ENCODE measurements at places on chromosomes 5 and 9.

- no peak for DNase-seq
These were observed 19.1 kb downstream of the ACSL6 start for GRCh38 chr5:131992370-131992769.

- DNase-seq, result no peak
These were observed 17.7 kb upstream of the NSMF start for GRCh38 chr9:137476856-137477255.

GRCh38 chr9:112338561-112338960, 5.1 kb upstream of the PTBP3 start:
- DNase-seq, result no peak

GRCh38 chr5:144504929-144505577, 334.4 kb downstream of the KCTD16 start:
- peak; percentile 53 for DNase-seq

DNA sequence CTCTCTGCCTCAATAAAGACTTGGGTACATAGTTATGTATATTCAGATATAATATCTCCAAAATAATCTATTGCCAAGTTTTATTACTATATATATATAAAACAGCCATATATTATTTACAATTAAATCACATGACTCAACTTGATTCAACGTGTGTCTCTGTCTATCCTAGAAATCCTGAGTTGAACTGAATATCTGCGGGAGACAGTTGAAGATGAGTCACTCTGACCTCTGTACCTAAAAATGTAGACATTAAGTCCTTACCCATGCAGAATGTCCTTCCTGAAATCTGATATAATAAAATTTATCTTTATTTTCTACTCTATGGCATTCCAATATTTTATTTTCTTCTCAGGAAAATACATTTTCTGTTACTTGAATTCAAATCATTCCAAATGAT, 218.2 kb upstream of the PRDM9 start:
- DNase-seq, result no peak

DNA sequence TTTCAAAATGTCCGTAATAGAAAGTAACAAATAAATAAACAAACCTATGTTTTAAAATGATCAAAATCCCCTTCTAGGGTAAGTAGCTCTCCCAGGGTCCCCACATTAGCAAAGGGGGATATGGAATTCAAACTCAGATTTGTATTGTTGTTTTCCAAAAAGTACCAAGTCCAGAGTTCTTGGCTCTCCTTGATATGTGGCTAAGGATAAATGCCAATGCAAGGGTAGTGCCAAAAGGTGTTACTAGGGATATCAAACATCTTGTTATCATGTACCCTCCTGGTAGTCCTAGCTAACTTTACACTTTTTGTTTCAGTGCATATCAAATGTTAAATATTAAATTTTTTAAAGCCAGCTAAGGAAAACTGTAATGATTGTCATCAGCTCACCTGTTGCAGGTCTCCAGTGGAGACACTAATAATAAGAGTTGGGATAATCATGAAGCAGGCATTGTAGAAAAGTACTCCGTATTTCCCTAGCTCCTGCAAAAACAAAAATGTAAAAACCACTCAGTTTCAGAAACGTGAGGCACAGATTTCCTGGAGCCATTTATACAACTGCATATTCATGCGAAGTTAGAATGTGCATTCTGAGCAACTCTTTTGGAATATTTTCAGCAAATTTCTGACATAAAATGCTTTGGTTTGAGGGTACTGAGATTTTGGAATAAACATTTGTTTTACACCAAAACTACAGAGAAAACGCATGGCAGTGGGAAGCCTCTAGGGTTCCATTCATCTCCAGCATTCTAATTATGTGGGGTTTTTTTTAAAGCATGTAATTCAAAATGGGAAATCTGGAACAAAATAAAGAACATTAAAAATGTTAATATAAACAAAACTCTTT, 39.8 kb downstream of the SLC35D2 start:
- DNase-seq, result no peak

DNA sequence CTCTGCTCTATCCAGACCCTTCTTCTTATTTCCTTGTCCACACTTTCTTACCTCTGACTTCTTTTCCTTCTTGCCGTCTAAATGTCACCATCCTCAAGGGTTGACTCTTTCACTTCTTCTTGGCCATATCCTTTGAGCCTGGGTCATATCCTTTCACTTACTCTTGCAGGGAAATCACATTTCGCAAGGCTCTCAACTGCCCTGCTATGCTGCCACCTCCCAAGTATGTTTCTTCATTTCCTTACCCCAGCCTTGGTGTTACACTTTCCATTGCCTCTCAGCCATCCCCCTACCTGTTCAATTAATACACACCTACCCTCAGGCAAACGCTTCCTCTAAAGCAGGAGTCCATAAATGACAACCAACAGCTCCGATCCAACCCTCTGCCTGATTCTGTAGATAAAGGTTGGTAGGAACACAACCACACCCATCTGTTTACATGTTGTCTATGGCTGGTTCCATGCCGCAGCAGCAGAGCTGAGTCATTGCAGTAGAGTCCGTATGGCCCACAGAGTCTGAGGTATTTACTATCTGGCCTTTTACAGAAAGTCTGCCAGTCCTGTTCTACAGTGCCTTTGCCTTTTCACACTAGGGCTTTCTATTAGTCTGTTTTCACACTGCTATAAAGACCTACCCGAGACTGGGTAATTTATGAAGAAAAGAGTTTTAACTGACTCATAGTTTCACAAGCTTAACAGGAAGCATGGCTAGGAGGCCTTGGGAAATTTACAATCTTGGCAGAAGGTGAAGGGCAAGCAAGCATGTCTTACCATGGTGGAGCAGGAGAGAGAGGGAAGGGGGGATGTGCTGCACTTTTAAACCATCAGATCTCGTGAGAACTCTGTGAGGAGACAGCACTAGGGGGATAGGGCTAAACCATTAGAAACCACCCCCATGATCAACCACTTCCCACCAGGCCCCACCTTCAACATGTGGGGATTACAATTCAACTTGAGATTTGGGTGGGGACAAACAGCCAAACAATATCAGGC, 97.9 kb downstream of the SV2C start:
- DNase-seq, result peak; percentile 44

DNA sequence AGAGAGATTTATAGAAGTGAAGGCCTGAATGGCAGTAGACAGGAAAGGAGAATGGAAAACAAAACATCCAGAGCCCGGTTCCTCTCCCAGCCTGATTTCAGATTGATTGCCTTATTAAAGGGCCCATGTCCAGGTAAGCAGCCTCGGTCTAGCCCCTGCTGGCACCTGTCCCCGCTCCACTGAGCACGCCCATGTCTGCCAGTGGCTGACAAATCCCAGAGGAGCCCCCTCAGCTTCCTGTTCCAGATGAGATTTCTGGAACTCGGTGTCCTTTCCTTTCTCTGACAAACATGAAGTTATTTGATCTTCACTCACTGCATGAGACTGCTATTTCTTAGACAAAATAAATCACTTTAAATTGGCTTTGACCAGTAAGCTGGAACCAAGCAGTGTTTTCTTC, 187.0 kb upstream of the ADCY2 start:
- no peak for DNase-seq

DNA sequence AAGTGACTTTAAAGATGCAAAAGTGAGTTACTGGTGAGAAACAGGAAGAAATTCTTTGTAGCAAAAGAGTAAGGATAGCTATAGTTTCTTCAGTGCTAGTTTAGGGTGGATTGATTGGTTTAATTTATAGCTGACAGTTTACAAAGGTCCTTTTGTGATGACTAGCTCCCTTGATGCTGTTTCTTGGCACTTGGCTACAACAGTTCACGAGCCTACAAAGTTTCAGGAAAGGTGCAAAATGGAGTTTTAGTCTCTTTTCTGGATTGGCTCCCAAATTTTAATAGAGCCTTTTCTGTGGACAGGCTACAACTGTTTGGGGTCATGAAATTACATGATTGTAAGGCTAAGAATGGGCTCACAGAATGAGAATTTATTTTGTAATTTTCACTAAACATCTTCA, 40.9 kb upstream of the BNIP1 start:
- DNase-seq, result no peak

DNA sequence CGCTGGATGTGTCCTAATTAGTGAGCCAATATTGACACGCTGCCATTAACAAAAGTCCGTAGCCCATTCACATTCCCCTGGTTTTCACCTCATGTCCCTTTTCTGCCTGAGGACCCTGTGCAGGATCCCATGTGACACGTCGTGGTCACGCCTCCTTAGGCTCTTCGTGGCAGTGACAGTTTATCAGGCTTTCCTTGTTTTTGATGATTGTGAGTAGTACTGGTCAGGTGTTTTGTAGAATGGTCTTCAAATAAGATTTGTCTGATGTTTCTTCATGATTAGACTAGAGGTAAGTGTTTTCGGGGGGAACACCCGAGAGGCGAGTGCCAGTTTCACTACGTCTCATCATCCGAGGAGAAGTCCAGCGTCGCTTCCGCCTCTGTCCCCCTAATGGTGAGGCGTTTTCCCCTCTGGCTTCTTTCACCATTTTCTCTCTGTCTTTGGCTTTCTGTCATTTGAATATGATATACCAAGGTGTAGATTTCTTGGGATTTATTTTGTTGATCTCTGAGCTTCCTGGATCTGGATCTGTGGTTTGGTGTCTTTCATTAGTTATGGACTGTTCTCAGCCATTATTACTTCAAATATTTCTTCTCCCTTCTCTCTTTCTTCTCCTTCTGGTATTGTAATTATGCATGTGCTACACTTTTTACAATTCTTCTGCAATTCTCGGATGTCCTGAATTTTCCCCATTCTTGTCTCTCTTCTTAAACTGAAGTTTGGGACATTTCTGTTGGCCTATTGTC, 57.3 kb downstream of the TRIP13 start:
- DNase-seq, result no peak

DNA sequence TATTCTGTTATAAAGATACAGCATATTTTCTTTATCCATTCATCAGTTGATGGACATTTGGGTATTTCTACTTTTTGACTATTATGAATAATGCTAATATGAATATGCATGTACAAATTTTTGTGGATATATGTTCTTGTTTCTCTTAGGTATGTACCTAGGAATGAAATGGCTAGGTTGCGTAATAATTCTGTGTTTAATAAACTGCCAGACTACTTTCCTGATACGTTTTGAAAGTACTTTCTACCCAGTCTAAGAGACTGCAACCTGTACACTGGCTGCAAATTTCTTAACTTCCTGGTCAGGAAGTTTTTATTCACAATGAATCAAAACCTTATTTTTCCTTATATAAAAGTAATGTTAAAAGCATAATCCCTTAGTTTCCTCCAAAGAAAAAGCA, 93.9 kb upstream of the STARD4 start:
- no peak for DNase-seq

GRCh38 chr5:66642538-66642937, 46.3 kb downstream of the MAST4 start:
- DNase-seq, result no peak

GRCh38 chr5:32233220-32233695, 59.1 kb upstream of the GOLPH3 start:
- DNase-seq, result no peak

GRCh38 chr5:143428738-143429420, 25.4 kb upstream of the NR3C1 start:
- no peak for DNase-seq

DNA sequence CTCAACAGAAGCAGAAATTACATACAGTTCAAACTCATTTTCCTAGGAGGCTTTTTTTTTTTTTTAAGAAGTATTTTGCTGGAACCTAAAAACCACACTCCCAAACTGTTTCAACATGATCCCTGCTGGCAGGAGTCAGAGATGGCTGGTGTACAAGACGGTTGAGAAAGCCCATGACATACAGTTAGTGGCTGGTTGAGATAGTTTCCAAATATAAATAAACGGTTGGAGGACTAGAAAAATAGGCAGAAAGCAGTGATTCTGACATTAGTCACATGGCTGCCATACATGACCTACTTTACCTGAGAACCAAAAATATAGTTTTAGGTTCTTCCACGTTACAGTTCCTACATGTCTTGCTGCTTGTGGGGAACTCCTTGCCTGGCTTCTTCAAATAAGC, 31.7 kb upstream of the BASP1 start:
- DNase-seq, result no peak

DNA sequence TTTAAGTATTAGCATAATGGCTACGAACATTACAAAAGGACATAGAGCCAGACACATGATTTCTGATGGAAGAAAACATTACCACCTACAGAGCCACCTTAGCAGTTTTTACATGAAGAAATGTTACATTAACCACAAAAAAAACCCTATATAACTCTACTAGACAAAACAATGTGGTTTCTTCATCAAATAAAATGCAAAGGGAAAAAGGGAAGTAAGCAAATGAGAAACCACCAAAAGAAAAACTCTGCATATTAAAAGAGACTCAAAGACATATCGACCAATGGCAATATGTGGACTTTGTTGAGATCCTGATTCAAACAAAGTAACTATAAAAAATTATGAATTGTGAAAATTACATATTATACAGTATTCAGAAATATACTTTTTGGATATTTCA, 132.7 kb downstream of the TSSK1B start:
- DNase-seq, result no peak

DNA sequence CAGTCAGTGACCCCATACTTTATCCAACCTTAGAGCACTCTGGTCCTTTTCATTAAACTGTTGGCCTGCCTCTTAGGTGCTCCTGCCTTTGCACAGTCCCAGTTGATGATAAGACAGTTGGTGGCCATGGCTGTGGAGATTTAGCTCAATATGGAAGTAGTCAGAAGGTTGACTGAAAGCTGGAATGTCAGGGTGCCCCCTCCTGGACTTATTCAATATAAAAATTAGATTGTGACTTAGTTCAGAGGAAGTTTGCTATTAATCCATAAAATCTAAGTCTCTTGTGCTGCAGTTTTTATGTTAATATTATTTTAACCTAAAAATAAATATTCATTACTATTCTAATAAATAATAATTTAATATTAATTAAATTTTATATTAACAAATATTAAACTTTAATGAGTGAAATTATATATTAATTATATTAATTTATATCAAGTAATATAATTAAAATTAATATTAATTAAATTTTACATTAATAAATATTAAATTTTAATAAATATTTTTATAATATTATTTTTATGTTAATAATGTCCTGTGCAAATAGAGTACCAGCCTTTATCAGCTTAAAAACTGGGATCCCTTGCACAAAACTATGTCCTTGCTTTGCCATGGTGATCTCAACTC, 77.7 kb upstream of the ADAMTSL1 start:
- DNase-seq, result no peak

GRCh38 chr5:52837591-52838001, 49.9 kb downstream of the ITGA1 start:
- DNase-seq, result no peak
